ENCODE measurements at places on chromosomes 13 and 19.

GRCh38 chr13:19071161-19071936, 110.3 kb downstream of the TUBA3C start:
- DNase-seq, result no peak

- no peak for DNase-seq
Observed at GRCh38 chr13:106635616-106636015, 67.7 kb upstream of the ARGLU1 start.

- DNase-seq, result no peak
Observed at GRCh38 chr13:81133066-81133465, 792.1 kb upstream of the SPRY2 start.

DNA sequence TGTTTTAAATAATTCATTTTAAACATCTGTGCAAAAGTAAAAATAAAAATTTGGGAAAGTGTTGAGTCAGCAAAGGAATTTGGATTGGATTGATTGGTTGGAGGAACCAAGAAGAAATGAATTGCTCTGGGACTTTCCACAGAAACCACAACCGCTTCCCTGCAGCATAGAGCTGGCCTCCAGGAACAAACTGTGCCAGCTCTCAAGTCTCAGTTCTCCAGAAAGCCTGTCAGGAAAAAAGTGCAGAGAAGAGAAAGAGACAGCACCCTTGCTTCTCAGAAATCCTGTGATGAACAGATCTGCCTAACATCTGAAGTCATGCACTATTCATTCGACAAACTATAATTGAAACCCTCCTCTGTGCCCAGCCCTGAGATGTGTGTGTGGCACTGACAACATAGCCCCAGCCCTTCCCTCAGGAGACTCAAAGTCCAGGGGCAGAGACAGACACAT, 14.8 kb downstream of the LYPD3 start:
- no peak for DNase-seq

DNA sequence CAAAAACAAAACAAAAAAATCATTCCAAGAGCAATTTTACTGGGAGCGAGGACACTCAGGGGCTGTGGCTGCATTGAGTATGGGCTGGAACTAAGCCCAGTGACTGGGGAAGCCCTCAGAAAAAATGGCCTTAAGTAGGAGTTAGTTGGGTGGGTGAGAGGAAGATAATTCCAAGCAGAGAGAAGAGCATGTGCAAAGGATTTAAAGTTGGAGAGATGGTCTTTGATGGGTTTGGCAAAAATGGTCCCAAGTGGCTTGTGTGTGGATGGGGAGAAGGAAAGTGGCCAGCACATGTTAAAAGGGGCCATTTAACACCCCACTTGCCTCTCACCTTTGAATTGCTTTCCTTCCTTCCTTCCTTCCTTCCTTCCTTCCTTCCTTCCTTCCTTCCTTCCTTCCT, 6.7 kb upstream of the CYP4F22 start:
- DNase-seq, result no peak
